ENCODE measurements at places on chromosomes 4 and X.

DNA sequence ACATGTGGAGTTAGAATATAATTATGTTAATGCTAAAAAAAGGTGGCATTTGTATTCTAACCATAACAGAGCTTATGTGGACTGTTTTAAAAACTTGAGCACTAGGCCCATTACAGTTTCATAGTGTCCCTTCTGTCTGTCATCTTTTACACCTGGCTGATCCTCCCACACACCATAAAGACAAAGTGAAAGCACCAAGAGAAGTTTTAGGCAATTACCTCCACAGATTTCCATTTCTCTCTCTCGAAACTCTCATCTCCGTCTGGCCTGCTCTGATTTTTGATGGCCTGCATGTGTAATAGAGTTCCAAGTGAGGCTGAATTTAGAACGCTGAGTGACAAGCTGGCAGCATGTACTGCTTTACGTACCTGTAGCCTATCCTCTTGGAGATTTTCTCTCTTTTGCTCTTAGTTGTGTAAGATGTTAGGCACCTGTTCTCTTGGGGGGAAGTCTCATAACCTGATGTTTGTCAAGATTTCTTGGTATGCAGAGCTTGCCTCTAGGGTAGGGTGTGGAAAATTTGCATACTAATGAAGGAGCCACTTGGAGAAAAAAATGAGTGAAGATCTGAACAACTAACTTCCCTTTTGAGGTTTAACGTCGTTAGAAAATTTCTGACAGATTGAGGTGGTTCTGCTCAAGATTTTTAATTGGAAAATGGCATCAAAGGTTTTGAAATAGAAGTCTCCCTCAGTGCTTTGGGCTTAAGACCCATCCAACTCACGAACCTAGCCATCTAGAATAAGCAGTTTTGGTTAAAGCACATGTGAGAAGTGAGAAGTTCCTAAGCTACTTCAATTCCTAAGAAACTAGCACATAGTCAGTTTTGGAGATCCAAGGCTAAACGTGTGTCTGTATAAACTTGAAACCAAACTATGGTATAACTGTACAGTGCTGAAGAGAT lies 57.6 kb upstream of the RAP1GDS1 start:
- DNase-seq = no peak

GRCh38 chr4:166675411-166675810 lies 558.9 kb downstream of the SPOCK3 start:
- no peak for DNase-seq

DNA sequence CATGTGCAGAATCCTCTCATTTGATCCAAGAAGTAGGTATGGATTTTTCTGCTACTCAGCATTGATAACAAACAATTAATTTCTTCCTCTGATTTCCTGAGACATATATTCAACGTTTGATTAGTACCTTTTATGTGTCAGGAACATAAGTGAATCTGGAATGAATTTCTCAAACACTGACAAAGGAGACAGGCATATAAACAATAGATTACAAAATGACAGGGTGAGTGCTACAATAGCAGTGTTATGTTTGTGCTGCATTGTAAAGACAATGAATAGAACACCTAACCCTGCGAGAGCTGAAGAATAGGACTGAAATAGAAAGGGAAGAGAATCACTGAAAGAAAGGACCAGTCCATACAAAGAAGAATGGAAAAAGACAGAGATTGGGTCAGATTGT lies 52.9 kb downstream of the ARHGAP24 start:
- DNase-seq = no peak

GRCh38 chrX:106791495-106791894 lies 11.0 kb upstream of the TBC1D8B start:
- no peak for DNase-seq

DNA sequence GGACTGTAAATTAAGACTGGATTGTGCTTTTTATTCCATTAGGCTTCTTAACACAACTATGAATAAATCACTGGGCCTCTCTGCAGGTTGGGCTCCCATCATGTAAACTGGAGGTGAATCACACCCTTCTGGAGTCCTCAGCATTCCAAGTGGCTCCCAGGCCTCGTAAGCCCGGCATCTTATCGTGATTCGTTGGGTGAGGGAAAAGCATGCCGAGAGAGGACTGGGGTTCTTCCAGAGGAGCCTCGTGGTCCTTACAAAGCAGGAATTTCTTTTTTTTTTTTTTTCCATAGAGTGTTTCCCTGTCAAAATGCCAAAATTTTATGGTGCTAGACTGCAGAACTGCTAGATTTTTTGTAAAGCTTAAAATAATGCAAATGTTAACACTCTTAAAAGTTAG lies 20.0 kb downstream of the CLDN22 start:
- no peak for DNase-seq

DNA sequence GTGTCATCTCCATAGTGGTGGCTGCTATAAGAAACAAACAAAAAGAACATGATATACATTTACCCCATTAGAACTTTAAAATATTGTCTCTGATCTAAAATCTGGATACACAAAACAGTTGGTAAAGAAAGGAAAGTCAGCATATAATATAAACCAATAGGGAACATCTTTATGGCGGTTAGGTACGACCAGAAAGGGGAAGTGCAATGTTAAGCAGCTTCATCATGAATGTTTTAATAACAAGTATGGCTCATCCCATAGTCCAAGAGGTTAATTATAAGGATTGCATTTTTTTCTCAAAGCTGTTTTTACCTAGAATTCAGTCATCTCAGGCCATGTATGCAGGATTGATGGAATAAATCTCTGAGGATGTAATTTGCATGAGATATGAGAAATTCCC lies 1869.7 kb downstream of the PCDH7 start:
- no peak for DNase-seq

GRCh38 chr4:74205046-74205445 lies 47.1 kb downstream of the MTHFD2L start:
- no peak for DNase-seq

GRCh38 chr4:57231781-57232180 lies 121.6 kb upstream of the IGFBP7 start:
- no peak for DNase-seq

DNA sequence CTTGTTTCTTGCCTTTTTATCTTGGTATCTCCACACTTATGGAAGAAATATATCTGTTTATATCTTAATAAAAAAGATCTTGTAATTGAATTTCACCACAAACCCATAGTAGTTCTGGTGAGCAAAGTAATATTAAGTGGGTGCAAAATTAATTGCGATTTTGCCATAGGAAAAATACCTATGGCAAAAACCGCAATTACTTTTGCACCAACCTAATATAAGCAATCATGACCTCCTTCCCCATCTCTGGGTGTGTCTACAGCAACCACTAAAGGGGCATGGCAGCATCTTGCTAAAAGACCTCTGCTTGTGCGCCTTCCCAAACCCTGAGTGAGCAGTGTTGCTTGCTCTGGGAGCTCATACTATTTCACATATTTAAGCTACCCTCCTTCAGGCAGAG lies 124.2 kb upstream of the GUCY1A1 start:
- no peak for DNase-seq

DNA sequence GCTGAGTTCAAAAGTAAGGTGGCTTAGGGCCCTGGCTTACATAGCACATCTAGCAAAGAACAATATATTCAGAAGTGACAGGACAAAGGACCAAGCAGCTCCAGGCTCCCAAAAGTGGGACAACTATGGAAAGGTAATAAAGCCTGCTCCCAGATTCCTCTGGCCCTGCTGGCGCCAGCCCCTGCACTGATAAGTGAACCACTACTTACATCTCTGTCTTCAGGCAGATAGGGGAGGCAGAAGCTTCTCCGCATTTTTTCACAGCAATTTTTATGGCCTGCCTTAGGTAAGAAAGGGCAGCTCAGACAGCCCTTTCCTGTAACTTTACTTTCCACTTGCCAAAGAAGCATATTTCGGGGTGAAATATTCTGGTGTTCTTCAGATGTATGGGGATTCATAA lies 83.9 kb downstream of the MTNR1A start:
- DNase-seq = no peak

- no peak for DNase-seq
These were observed 86.0 kb downstream of the LRP2BP start for GRCh38 chr4:185309770-185310169.

DNA sequence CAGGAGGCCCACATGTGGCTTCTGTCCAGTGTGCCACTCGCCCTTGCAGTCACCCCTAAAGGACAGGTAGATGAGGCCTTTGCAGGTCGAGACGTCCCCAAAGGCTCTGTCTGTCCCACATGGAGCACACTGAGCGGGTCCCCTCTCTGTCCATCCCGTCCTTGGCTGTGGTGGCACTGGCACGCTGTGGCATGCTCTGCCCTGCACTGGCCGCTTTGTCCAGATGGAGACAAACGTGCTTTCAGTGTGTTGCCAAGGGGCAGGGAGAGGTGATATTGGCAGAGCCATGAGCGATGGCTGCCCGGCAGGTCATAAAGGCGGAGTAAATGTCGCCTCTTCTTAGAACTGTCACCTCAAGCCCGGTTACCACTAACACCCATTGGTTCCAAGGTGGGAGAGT lies 86.9 kb upstream of the CLDN34 start:
- no peak for DNase-seq

DNA sequence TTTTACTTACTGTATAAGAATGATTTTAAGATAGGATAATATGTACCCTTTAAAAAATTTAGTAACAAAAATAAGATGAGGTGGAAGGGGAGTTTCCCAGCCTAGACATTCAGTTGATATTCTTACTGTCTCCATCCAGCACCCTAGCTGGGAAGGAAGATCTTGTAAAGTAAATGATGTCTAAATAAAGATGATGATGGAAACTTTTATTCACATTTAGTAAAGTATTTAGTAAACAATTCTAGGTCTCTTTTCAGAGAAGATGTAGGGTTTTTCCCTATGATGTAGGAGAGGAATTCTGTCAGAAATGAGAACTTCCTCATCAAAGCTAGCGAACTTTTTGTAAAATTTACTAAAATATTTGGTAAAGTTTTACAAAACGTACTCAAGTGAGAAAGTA lies 136.8 kb downstream of the RAPGEF2 start:
- no peak for DNase-seq

GRCh38 chr4:3111461-3111860 lies 37.0 kb downstream of the HTT start:
- no peak for DNase-seq

DNA sequence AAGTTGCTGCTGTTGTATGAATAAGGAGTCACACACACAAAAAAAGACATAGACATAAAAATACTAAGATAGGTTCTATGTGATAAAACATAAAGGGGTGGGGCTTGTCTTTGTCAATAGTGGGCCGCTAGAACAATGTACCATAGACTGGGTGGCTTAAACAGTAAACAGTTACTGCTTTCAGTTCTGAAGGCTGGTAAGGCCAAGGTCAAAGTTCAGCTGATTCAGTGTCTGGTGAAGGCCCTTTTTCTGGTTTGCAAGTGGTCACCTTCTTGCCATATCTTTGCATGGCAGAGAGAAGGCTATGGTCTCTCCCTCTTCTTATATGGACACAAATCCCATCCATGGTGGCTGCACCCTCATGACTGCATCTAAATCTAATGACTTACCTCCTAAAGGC lies 1980.7 kb downstream of the PCDH7 start:
- DNase-seq = no peak

DNA sequence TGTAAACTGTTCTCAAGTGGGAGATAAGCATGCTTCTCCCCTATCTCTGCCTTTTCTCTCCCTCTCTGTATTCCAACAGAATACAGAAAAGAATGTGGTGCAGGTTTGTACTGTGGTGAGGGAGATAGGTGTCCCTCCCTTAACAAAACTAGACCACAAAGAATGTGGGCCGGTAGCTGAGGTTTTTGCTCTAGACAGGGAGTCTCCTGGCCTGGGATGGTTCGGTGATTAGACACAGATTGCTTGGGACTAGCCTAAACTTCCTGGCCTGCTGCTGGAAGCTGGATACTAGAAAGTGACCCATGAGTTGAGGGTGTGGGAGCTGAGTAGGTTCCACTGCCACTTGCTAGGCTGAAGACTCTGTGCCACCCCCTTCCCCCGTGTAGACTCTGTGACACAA lies 143.0 kb downstream of the CXXC4 start:
- no peak for DNase-seq

- no peak for DNase-seq
These were observed 108.1 kb downstream of the ANXA3 start for GRCh38 chr4:78659665-78660064.

- DNase-seq = no peak
These were observed 181.7 kb upstream of the NPY2R start for GRCh38 chr4:155026715-155027114.

- no peak for DNase-seq
These were observed 8.3 kb downstream of the SLITRK2 start for GRCh38 chrX:145825896-145826295.

GRCh38 chr4:54102531-54103106 lies 2.7 kb downstream of the GSX2 start:
- DNase-seq = no peak

GRCh38 chrX:23031600-23031999 lies 31.8 kb downstream of the DDX53 start:
- DNase-seq = no peak

GRCh38 chr4:25113915-25114904 lies 46.0 kb downstream of the SEPSECS start:
- DNase-seq = no peak

- DNase-seq = no peak
These were observed 366.6 kb upstream of the GRIA3 start for GRCh38 chrX:122817321-122817955.

GRCh38 chrX:55450259-55450658 lies 1.7 kb upstream of the MAGEH1 start:
- no peak for DNase-seq

DNA sequence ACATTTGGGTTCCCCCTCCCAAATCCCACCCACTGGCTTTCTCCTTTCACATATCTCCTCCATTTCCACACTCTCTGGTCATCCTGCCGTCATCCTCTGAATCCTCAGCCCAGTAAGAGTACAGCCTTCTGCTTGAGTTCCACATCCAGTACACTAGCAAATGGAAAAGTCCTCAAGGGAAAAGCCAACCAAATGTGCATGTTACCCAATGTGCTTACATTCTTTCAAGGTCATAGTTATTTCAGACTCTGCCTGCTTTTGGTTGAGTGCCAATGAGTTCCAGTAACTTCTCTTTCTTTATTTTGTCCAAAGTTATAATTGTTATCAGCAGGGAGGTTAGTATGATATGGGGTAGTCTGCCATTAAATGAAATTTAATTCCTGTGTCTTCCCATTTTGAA lies 78.1 kb downstream of the SRPX start:
- DNase-seq = no peak

DNA sequence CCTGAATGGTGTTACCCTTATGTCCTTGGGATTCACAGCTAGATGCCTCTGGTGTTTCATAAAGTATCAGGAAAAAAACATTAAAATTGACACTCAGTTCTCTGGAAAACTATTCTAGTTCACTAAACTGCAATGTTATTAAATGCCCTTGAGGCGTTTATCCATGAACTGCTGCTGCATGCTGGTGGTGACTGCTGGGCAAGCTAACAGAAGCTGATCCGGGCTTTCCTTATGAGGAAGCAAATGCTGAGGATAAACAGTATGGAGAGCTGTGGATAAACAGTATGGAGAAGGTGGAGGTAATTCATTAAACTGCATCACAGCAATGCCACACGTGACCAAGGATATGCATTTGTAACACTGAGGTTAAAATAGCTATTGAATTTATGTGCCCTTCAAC lies 227.0 kb downstream of the NR3C2 start:
- no peak for DNase-seq

DNA sequence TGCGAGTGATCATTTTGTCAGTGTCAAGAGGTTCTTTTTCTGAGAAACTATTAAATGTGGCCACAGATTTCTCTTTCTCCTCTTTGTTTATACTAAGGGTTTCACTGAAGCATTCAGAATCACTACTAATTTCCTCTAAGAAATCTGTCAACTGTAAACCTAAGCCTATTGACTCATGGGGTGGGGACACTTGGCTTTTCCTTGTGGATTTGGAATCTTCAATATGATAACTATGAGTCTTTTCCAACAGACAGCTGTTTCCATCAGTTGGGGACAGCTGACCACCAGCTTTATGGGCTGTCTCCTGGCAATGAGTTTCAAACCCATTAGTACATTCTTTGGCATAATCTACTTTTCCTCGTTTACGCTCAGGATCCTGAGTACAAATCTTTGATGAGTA lies 13.8 kb downstream of the PGRMC1 start:
- DNase-seq = no peak

Data from caudate nucleus (tissue), 63 donors.